ENCODE measurements at places on chromosomes 5 and 9.

GRCh38 chr9:1120500-1121165 is 70.5 kb downstream of the DMRT2 start:
- no peak for DNase-seq

GRCh38 chr5:176366232-176366894 is 1.1 kb downstream of the ARL10 start:
- no peak for DNase-seq

GRCh38 chr5:76277736-76278135 is 125.3 kb upstream of the IQGAP2 start:
- no peak for DNase-seq

GRCh38 chr9:109251080-109251775 is 69.6 kb downstream of the EPB41L4B start:
- no peak for DNase-seq

- no peak for DNase-seq
Observed at GRCh38 chr9:111805830-111806241, 11.1 kb upstream of the SHOC1 start.

- no peak for DNase-seq
Observed at GRCh38 chr5:149938279-149938678, 6.3 kb downstream of the PDE6A start.

DNA sequence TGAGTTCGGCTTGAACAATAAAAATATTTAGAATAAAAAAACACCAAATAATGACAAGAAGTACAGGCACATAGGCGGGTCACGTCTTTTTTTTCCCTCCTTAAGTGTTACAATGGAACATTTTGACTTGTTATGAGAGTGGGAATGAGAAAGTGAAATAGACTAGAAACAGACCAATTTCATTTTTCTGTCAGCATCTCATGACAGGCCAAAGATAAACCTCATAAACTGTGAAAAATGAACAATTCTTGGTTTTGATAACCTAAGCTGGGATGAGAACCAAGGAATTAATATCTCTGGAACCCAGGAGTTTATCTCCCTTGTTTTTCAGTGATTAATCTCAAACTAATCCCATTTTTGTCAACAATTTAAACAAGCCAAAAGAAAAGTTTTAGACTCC is 299.5 kb downstream of the SLIT3 start:
- no peak for DNase-seq

DNA sequence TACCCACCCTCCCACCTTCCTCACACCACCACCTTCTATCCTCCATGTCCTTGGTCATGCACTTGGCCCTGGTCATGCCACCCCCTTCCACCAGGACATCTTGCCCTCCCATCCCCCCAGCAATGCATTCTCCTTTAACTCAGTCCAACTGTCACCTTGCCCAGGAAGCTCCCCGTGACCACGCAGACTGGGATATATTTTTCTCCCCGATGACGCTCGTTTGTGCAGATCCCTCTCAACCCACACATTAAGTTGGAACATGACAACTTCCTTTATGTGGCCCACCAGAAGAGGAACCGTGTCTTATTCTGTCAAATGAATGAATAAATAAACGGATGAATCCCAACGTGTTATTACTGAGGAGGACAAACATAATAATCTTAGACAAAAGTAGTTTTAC is 82.8 kb upstream of the TAS2R1 start:
- DNase-seq: no peak

DNA sequence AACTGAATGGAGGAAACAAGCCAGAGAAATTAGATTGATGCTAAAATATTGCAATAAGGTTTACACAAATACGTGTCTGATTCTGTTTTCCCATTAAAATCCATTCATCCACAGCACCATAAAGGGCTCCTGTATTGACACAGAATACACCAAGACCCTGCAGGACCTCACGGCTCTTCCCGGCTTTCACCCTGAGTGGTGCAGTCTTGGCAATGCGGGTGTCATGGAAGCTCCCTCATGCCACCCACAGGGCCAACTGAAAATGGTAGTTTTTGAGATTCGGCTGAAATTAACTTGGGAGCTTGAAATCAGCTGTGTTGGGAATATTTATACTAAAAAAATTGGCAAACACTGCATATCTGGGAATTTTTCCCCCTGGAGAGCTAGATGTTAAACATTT is 17.3 kb upstream of the EXOC3 start:
- no peak for DNase-seq

DNA sequence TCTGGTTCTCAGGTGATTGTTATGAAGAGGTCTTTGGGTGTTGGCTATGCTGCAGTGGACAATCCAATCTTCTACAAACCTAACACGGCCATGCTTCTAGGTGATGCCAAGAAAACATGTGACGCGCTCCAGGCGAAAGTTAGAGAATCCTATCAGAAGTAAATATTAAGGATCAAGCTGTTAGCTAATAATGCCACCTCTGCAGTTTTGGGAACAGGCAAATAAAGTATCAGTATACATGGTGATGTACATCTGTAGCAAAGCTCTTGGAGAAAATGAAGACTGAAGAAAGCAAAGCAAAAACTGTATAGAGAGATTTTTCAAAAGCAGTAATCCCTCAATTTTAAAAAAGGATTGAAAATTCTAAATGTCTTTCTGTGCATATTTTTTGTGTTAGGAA is 101.3 kb downstream of the NNT start:
- no peak for DNase-seq

DNA sequence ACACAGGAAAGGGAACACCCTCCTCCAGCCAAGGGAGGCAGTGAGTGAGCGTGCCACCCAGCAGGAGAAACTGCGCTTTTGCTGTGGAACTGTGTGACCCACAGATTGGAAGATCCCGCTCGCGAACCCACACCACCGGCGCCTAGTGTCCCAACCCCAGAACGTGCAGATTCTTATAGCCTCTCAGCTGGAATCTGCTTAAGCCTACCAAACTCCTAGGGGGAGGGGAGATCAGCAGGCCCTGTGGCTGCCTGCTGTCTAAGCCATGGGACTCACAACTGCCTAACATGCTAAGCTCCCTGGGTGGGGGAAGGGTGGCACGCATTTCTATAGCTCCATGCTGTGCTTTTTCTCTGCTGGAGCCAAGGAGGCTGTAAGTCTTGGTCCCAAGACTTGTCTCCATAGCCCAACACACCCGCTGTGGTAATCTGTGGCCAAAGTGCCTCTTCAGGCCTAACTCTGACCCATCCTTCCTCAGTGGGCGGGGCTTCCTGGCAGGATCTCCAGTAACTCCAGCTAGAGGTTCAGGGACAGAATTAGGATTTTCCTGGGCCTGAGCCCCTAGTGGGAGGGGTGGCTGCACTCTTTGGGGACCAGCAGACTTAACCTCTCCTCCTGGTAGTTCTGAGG is 485.0 kb downstream of the TAF11L14 start:
- DNase-seq: no peak

GRCh38 chr9:110031511-110032173 is 176.3 kb downstream of the C9orf152 start:
- no peak for DNase-seq

DNA sequence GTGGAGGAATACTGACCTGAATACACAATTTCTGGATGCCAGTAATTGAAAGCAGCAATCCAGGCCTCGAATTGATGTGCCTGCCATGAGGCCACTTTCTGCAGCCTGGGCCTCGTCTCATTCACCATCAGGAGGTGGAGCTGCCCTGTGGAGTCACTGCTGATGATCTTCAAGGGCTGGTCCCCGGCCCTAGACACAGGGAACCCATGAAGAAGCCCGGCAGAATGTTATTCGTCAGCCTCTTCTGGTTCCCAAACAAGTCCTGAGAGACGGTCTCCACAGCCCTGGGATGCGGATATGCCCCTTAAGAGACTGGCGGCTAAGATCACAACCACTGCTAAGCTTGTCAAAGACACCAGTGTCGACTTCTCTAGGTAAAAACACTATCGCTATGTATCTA is 4.5 kb downstream of the DPH7 start:
- no peak for DNase-seq

DNA sequence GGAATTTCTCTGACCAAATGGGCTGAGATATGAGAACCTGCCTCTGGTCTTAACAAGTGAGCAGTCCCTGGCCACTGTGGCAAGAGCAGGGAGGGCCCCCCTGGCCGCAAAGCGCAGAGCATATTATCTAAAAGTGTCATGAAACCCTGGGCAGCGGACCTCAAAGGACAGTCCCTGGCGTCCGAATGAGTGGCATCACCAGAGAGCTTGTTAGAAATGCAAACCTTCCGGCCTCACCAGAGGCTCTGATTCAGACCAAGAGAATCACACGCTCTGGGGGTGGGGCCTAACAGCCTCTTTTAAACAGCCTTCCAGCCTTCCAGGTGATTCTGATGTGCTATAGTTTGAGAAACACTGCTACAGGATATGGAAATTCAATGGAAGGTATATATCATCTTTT is 10.9 kb downstream of the PTPN3 start:
- no peak for DNase-seq

DNA sequence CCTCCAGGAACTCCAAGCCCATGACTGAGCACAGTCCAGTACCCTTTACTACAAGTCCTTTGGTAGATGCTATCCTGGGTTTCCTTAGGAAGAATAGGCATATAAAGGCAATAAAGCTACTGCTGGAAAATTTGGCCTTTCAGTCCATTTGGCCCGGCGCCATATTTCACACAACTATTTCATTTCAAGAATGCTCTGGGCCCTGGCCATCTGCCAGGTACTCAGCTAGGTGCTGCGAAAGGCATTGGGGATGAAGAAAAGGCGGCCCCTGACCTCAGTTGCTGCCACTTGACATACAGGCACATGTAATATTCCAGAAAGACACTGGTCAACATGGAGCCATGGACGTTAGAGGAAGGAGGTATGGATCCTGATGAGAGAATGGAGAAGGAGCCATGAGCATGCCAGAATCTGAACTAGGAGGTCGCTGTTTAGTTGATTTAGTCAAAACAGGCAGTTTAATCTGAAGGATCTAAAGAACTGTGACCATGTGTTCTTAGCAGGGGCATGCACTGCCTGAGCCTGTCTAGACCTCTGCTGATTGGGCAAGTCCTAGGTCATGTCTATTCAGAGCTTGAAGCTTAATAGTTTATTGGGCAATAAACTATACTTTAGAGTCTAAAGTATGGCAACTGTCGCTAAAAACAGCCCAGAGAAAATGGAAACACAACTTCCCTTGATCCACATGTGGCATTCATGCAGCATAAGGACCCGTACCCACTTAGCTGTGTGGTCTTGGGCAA is 149.3 kb downstream of the MELK start:
- DNase-seq: no peak

GRCh38 chr5:62149879-62150278 is 156.1 kb upstream of the KIF2A start:
- DNase-seq: no peak

DNA sequence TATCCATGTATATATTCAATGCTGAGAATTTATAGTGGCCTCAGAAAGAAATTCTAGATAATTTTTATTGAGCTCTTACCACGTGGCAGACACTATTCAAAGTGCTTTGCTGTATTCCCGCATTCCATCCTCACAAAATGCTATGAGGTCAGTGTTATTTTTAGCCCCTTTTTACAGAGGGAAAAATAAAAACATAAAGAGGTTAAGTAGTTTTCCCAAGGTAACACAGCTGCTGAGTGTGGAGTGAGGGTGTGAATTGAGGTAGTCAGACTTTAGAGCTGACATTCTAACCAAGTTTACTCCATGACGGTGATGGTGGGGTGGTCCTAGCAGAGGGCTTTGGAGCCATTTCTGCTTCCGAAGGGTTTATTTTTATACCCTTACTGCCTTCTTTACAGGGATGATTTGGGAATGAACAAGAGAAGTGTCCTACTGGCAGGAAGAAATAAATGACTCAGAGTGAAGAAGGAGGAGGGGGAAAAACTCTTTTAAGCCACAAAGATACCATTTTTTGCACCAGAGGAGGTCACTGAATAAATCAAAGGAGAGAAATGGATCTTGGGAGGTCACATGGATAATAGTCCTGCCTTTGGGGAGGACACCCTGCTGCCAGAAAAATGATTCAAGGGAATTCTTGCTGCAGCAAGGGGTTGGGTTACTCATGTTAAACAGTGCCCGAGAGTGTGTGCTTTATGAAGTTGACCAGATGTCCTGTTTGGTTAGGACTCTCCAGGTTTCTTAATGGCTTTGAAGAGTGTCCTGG is 76.1 kb downstream of the HMHB1 start:
- no peak for DNase-seq

Data from stimulated activated CD4-positive, alpha-beta T cell treated with anti-CD3 and anti-CD28 coated beads, TNF-alpha, amount 100 ng/mL, for 48 hours (primary cell).